ENCODE measurements at places on chromosomes 16 and 17. TPM values are rescaled to one million over a fixed set of nuclear protein-coding genes. Genes with fewer than 3 reads are reported as not detected.

GRCh38 chr17:48261297-48261880, 153.8 kb downstream of the SNX11 start:
- no peak for DNase-seq
- H3K4me3 ChIP-seq: no peak overlapping the region
- no peak overlapping the region for H3K27ac ChIP-seq
- H3K4me1 ChIP-seq: no peaks in the 10 kb centered on the region

DNA sequence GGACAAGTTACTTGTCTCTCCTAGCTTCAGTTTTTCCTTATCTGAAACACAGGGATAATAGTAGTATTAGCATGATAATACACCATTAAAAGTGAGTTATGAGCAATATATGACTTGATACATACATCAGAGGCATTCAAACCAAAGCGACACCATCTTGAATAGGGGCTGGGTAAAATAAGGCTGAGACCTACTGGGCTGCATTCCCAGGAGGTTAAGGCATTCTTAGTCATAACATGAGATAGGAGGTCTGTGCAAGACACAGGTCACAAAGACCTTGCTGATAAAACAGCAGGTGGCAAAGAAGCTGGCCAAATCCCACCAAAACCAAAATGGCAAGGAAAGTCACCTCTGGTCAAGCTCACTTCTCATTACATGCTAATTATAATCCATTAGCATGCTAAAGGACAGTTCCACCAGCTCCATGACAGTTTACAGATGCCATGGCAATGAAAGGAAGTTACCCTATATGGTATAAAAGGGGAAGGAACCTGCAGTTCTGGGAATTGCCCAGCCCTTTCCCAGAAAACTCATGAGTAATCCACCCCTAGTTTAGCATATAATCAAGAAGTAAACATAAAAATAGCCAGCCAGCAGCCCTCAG, 37.2 kb upstream of the HS3ST3A1 start:
- H3K27ac ChIP-seq: no peak overlapping the region
- no peaks in the 10 kb centered on the region for H3K4me1 ChIP-seq
- no peak for DNase-seq
- no peak overlapping the region for H3K4me3 ChIP-seq

Gene TAOK2
- total RNA-seq: 64.5 TPM

GRCh38 chr16:84236671-84237070, 3.1 kb downstream of the KCNG4 start:
- no peaks in the 10 kb centered on the region for H3K36me3 ChIP-seq
- no peaks in the 10 kb centered on the region for H3K4me1 ChIP-seq
- H3K4me3 ChIP-seq: no peak overlapping the region
- peaks cover 30% of the 10 kb centered on the region for H3K27me3 ChIP-seq
- H3K27ac ChIP-seq: no peak overlapping the region

Gene ARL16
- 27.0 TPM for total RNA-seq

DNA sequence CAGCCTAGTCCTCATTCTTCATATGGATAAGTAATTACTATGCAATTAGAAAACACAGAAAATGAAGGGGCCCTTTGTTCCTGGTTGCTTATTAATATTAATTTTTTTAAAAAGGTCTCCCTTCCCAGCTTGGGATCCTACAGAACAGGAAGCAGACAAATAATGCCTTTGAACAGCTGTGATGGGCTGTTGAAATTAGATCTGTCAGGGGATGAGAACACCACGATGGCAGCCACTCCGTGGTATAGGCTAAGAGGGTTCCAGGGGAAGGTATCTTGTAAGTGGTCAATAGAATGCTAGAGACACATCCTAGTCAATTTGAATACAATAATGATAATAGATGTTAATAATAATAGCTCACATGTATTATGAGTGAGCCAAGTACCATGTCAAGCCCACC, 83.1 kb downstream of the CCDC182 start:
- peak overlapping the region; percentile 48 for H3K27ac ChIP-seq
- H3K4me1 ChIP-seq: peaks cover 18% of the 10 kb centered on the region
- H3K4me3 ChIP-seq: no peak overlapping the region
- DNase-seq: no peak
- H3K27me3 ChIP-seq: no peaks in the 10 kb centered on the region

DNA sequence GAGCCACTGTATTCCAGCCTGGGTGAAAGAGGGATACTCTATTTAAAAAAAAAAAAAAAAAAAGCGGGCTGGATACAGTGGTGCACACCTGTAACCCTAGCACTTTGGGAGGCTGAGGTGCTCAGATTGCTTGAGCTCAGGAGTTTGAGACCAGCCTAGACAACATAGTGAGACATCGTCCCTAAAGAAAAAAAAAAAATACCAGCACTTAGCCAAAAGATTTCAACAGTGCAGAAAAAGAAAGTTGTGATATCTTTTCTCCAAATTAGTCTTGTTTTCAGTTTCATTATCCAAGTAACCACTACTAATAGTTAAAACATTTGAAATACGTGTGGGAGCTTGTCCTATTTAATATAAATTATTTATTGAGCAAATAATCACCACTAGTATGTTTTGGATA, 48.7 kb downstream of the TENT4B start:
- H3K4me1 ChIP-seq: peaks cover 12% of the 10 kb centered on the region
- no peak overlapping the region for H3K4me3 ChIP-seq
- no peaks in the 10 kb centered on the region for H3K27me3 ChIP-seq
- no peaks in the 10 kb centered on the region for H3K36me3 ChIP-seq
